ENCODE measurements at places on chromosomes 4 and X. TPM values are rescaled to one million over a fixed set of nuclear protein-coding genes. Genes with fewer than 3 reads are reported as not detected.
A peak's percentile ranks its signal among the peaks of the same experiment; 100 is the strongest.

The NAT8L gene
- total RNA-seq: not detected

The NAA11 gene
- not detected for total RNA-seq

DNA sequence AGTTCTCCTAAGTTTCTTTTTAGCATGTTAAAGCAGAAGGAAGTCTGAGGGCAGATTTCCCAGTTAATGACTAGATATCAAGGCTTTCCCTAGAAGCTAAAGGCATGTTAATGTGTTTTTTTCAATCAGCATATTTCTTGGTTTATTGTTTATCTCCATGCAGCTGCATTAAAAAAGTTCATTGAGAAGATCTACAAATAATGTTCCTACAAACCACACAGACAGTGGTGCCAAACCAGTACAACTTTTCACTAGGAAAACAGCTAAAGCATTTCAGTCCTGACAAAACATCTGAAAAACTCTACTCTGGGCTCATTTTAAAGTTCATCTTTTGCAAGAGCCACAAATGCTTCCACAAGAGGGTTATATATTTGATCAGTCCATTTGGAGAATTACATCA, 320.0 kb downstream of the ADGRL3 start:
- DNase-seq: no peak

- peak; percentile 47 for DNase-seq
Observed at GRCh38 chr4:145626623-145626982, 7.4 kb downstream of the MMAA start.

GRCh38 chrX:154918060-154918483, 31.9 kb downstream of the F8A1 start:
- DNase-seq: peak; percentile 51

DNA sequence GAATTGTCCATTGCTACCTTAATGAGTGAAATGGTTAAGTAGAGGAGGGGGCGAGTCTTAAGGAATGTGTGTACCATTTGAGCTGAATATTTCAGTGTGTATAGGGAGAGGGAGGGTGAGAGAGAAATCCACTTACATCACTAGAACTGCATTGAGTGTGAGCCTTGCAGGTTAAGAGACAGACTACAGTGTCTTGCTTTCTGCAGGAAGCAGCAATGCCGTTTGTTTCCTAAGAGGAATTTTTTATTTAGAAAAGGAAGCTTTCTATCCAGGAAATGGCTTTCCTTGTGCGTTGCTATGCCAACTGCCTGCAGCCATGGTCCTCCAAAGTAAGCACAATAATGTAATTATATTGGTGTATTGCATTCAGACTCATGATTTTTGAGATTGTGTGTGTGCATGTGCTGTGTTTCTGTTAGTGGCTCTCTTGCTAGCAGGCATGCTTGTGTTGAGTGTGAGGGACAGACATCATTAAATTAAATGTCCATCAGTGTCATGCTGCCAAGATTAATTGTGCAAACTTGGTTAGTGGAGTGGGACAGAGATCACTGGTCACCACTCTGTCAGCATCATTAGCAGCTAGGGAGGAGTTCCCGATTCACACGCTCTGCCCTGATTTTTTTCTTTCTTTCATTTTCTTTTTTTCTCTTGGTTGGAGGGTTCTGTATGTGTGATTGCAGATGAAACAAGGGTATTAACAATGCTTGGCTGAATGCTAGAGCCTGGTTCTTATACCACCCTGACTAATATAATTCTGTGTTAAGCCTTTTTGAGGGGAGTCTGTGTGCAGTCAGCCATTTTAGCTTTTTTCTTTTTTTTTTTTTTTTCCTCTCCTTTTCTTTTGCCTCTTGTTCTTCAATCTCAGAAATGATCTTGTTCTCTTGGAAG, 164.3 kb downstream of the RAPGEF2 start:
- no peak for DNase-seq
